Subcutaneous preadipocyte (primary cell): ENCODE measurements at places on chromosomes 5 and 9. TPM values are rescaled to one million over a fixed set of nuclear protein-coding genes. Genes with fewer than 3 reads are reported as not detected.

The LECT2 gene
- not detected in 2 replicates for total RNA-seq

The PRSS3 gene
- total RNA-seq, result 5.1 and 26.6 TPM in 2 replicates

The C9orf153 gene
- total RNA-seq, result 0.20 and 0.37 TPM in 2 replicates

The MAPKAP1 gene
- 62.8 and 82.5 TPM in 2 replicates for total RNA-seq

The F2RL2 gene
- 0.37 and 0.78 TPM in 2 replicates for total RNA-seq

The PCDHB16 gene
- 0.20 and 0.37 TPM in 2 replicates for total RNA-seq

The AQP7 gene
- 0.59 and 1.1 TPM in 2 replicates for total RNA-seq

The PCDHGB4 gene
- 5.9 and 8.8 TPM in 2 replicates for total RNA-seq

The UGT3A1 gene
- not detected in 2 replicates for total RNA-seq

The PTGES2 gene
- total RNA-seq, result 57.1 and 61.7 TPM in 2 replicates

The REEP2 gene
- 2.2 and 4.8 TPM in 2 replicates for total RNA-seq

The C5orf46 gene
- not detected in 2 replicates for total RNA-seq

The GRM6 gene
- total RNA-seq, result not detected in 2 replicates

The CENPK gene
- total RNA-seq, result 20.9 and 36.9 TPM in 2 replicates

The CDKN2B-AS1 gene
- total RNA-seq, result 8.8 and 11.7 TPM in 2 replicates

The TAS2R1 gene
- total RNA-seq, result not detected in 2 replicates

The TAL2 gene
- not detected in 2 replicates for total RNA-seq

The SPATA31D4 gene
- not detected in 2 replicates for total RNA-seq

The PTGR1 gene
- total RNA-seq, result 41.2 and 56.2 TPM in 2 replicates

The TRIP13 gene
- total RNA-seq, result 29.8 and 51.0 TPM in 2 replicates

The MCTP1 gene
- total RNA-seq, result 28.3 and 43.4 TPM in 2 replicates

The ANKRD18B gene
- not detected in 2 replicates for total RNA-seq

The ZNF462 gene
- total RNA-seq, result 18.0 and 23.9 TPM in 2 replicates

The ECM2 gene
- 2.0 and 3.3 TPM in 2 replicates for total RNA-seq

The GRIN1 gene
- not detected in 2 replicates for total RNA-seq

The GKAP1 gene
- 0.39 TPM in 1 of 2 replicates, not detected in the other for total RNA-seq

The KIAA1958 gene
- total RNA-seq, result 1.1 and 1.6 TPM in 2 replicates

The PCDHGB7 gene
- total RNA-seq, result 5.9 and 6.6 TPM in 2 replicates

The IL33 gene
- 3.9 and 11.0 TPM in 2 replicates for total RNA-seq

The ADAMTS6 gene
- total RNA-seq, result 43.7 and 68.6 TPM in 2 replicates

The C9orf152 gene
- total RNA-seq, result not detected in 2 replicates

The FAM151B gene
- total RNA-seq, result 2.5 and 5.5 TPM in 2 replicates

The ANKRD20A1 gene
- not detected in 2 replicates for total RNA-seq

The ANKRD18A gene
- total RNA-seq, result not detected in 2 replicates

The ZBTB43 gene
- 8.8 and 71.7 TPM in 2 replicates for total RNA-seq

The FAM163B gene
- not detected in 2 replicates for total RNA-seq

The NIPAL4 gene
- total RNA-seq, result under 0.01 TPM in 1 of 2 replicates, not detected in the other

The TRPM3 gene
- 4.4 and 16.2 TPM in 2 replicates for total RNA-seq

The SLC36A3 gene
- not detected in 2 replicates for total RNA-seq

The AGPAT2 gene
- total RNA-seq, result 34.4 and 39.7 TPM in 2 replicates
